ENCODE measurements at places on chromosomes 7 and 10. TPM values are rescaled to one million over a fixed set of nuclear protein-coding genes. Genes with fewer than 3 reads are reported as not detected.

Gene SKAP2
- 23.1 TPM for polyA plus RNA-seq

Gene LIPN
- polyA plus RNA-seq, result not detected

Gene TMEM225B
- 1.7 TPM for polyA plus RNA-seq

Gene GRID1
- polyA plus RNA-seq, result 1.7 TPM

Gene SMURF1
- 18.9 TPM for polyA plus RNA-seq

Gene MYO1G
- 0.64 TPM for polyA plus RNA-seq

Gene RBP3
- 0.23 TPM for polyA plus RNA-seq

Gene ITIH5
- polyA plus RNA-seq, result 28.1 TPM

Gene TMEM270
- polyA plus RNA-seq, result not detected

Gene PRR15
- polyA plus RNA-seq, result 4.7 TPM

Gene RET
- 25.2 TPM for polyA plus RNA-seq

Gene EPO
- polyA plus RNA-seq, result 0.16 TPM

Gene KCNIP2
- polyA plus RNA-seq, result 3.8 TPM

GRCh38 chr10:104077663-104078151 lies 8.0 kb downstream of the COL17A1 start:
- DNase-seq, result no peak

GRCh38 chr10:6204063-6204340 lies 1.3 kb downstream of the PFKFB3 start:
- no peak for DNase-seq

DNA sequence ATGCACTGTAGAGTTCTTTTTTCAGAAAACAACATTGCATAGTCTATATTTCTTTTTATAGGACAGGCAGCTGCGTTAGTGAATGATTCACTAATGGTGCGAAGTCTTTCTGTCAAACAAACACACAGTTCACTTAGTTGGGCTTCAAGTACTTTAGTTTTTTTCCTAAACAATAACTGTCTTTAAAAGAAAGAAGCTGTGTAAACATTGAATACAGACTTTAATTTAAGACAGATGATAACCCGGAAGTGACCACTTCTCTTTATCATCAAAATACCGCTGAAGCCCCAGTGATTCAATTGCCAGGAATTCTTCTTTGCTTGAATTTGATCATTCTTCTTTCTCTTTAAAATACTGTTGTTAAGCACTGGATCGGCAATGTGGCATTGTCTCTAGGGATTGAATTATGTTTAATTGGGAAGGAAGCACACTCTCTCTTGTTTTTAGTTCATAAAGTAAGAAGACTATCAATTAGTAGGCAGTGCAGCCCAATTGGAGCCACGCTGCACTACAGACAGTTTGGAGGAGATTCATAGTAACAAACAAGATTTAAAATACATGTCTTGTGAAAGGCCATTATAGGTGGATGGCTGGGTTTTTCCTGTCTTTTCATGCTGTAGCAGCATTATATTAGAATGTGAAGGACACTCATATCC lies 30.4 kb downstream of the CNTNAP2 start:
- peak; percentile 29 for DNase-seq

- DNase-seq, result peak; percentile 28
Observed at GRCh38 chr10:34813626-34814222, 1.4 kb downstream of the PARD3 start.

- DNase-seq, result no peak
Observed at GRCh38 chr10:43846187-43846680, 197.6 kb upstream of the ZNF32 start.

- DNase-seq, result no peak
Observed at GRCh38 chr10:131400513-131400912, 89.0 kb upstream of the TCERG1L start.

DNA sequence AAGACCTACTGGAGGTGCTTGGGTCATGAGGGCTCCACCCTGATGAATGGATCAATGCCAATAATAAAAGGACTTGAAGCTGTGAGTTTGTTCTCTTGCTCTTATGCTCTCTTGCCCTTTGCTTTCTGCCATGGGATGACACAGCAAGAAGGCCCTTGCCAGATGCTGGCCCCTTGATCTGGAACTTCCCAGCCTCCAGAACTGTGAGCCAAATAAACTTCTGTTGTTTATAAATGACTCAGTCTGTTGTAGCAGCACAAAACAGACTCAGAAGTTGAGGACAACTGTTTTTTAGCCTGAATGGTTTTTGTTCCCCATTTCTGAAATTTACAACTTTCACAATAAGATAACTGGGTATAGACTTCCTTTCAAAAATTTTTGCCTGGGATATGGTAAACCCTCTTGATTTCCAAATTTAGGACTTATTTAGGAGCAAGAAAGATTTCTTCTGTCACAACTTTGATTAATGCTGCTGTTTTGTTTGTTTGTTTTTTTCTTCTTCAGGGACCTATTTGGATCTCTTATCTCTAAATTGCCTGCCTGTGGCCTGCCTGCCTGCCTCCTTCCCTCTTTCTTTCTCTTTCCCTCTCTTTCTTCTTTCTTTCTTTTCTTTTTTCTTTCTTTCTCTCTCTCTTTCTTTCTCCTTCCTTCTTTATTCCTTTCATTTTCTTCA lies 12.1 kb downstream of the ENTPD1 start:
- no peak for DNase-seq

- DNase-seq, result peak; percentile 48
Observed at GRCh38 chr7:134016223-134016941, 110.8 kb upstream of the LRGUK start.

DNA sequence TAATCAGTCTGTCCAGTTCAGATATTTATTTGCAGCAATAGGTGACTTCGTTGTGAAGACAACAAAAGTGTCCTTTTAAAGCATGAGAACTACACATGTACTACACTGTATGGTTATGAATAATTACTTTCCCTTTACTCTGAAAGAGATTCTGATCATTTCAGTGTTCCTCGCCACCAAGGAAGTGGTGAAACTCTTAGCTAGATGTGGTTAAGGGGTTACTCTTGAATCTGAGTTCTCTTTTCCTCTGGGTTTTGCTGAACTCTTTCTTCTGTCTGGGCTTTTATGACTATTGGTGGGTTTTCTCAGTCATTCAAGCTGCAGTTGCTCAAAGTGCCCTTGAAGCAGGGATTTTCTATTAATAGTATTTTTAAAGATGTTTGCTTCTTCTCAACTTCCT lies 127.9 kb upstream of the SEM1 start:
- no peak for DNase-seq

DNA sequence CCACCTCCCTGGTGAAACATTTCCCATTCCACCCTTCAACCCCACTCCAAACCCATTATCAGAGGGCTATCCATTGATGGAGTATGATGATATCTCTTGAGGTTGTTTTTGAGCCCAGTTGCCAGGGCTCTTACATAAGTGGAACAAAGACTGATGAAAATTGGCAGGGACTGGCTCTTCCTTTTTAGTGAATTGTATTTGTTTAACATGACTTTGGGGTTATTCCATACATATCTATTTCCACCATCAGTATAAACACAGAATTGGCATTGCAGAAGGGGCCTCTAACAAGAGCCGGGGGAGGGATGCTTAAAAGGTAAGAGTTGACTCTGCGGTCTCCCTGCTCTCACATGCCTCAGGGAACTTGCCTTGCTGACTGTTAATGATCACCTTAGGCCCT lies 28.9 kb downstream of the FZD1 start:
- DNase-seq, result no peak

- no peak for DNase-seq
Observed at GRCh38 chr10:15863733-15864132, 3.4 kb upstream of the MINDY3 start.

- no peak for DNase-seq
Observed at GRCh38 chr7:24825931-24826661, 68.8 kb upstream of the GSDME start.

- DNase-seq, result no peak
Observed at GRCh38 chr7:102396710-102397019, 502 bp downstream of the PRKRIP1 start.

- no peak for DNase-seq
Observed at GRCh38 chr10:11163780-11164550, 146.3 kb downstream of the CELF2 start.

DNA sequence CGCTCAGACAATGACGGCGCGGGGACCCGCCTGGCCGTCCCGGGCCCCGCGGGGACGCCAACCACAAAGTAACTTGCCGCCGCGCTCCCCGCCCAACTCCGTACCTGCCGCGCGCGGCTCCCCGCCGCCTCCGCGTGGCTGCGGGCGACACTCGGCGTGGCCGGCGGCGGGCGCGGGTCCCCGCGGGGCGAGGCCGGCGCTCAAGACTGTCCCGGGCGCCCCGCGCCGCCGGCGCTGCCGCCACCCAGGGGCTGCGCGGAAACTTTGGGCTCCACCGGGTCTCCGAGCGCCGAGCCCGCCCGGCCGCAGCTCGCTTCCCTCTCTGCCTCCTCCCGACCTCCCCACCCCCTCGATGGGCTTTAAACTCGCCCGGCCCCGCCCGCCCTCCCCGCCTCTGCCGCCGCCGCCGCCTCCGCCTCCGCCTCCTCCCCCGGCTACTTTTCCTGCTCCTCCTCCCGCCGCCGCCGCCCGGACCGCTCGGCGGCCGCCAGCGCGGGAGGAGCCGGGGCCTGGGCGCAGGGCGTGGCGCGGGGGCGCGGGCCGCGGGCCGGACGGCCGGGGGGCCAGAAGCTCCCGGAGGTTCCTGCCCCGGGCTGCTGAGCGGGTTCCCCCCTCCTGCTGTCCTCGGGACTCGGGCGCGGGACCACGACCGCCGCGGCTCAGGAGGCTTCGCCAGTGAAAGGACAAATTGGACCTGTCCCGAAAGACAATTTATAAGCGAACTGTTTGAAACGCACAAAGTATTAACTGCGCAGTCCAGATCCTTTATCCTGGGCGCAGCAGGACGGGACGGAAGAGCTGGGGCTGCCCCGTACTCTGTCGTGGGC lies 10.6 kb upstream of the GRB10 start:
- DNase-seq, result peak; percentile 48

DNA sequence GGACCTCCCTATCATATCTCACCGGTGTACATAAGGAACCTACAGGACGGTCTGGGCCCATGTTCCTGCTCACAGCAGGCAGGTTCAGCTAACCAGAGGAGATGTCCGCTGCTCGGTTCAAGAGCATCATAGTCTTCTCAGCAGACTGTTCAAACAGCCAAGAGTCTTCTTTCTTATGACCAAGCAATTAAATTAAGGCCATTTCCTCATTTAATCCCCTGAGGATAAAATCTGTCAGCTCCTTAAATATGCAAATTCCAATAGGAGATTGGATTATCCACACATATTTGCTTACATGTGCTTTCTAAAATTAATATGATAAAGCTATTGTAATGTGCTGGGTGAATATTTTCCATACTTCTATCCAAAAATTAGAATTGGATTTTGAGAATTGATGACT lies 59.7 kb downstream of the LMBR1 start:
- DNase-seq, result no peak

- DNase-seq, result peak; percentile 44
Observed at GRCh38 chr7:116630932-116631671, 40.9 kb upstream of the MET start.

DNA sequence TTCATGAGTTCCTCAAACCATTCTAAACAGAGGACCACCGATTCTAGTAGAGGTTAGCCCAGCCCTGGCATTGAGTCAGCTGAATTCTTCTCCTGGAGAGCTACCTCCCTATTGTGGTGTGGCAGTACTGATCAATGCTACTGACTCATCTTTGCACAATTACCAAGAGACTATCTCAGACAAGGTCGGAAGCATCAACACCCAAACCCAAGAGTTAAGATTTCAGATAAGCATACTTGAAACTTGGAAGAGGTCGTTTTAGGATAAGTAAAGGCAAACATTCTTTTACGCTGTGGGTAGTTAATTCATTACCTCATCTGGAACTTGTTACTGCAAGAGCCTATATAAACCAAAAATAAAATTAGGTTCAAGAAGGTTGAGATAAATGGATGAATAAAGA lies 154.6 kb upstream of the NRBF2 start:
- no peak for DNase-seq

DNA sequence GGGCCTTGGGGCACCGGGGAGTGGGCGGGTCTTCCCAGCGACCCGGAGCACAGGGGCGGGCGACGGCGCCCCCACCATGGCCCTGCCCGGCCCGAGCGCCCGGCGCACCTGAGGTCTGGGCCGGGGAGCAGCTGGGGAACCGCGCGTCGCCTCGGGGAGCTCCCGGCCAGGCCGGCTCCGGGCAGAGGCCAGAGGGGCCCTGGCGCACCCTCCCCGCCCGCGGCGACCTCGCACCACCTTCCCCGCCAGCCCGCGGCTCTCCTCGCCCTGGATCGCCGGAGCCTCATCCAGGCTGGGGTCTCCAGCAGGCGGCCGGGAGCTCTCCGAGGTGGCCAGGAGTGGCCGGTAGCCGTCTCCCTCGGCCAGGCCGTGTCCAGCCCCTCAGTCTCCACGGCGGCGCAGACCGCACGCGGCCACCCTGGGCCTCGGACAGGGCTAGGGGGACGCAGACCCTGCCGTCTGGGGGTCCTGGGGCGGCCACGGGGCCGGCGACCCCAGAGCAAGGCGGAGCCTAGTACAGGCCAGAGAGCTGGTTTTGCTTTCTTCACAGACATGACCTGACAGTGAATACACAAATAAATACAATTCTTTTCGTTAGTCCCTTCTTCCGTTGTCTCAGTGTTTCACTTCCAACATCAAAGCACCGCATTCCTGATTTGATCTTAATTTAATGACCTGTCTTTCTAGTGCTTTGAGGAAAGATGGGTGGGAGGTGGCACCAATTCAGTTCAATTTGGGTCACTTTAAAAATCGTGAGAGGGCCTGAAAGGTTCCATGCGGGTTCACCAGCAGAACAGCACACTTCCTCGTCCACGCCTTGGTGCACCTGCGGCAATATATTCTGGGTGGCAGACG lies 356.9 kb downstream of the DNAJB6 start:
- DNase-seq, result no peak

GRCh38 chr7:55415173-55415778 lies 50.1 kb downstream of the LANCL2 start:
- DNase-seq, result peak; percentile 67

GRCh38 chr10:1047937-1048336 lies 982 bp downstream of the IDI1 start:
- no peak for DNase-seq

- no peak for DNase-seq
Observed at GRCh38 chr7:38846280-38846679, 62.7 kb downstream of the VPS41 start.

DNA sequence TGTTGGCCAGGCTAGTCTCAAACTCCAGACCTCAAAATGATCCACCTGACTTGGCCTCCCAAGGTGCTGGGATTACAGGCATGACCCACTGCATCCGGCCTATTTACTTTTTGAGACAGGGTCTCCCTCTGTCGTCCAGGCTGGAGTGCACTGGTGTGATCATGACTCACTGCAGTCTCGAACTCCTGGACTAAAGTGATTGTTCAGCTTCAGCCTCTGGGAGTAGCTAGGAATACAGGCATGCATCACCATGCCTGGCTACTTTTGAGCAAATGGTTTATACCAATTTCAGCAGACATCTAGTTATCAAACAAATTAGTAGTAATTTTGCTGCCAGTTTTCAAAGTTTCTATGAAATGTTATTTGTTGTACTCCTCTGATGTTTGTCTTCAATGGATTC lies 2.2 kb upstream of the WAC start:
- no peak for DNase-seq

GRCh38 chr10:112230325-112230988 lies 46.9 kb upstream of the GPAM start:
- DNase-seq, result no peak

Data from renal pelvis (tissue), 12 donors.